ENCODE measurements at places on chromosomes 5 and 9.

DNA sequence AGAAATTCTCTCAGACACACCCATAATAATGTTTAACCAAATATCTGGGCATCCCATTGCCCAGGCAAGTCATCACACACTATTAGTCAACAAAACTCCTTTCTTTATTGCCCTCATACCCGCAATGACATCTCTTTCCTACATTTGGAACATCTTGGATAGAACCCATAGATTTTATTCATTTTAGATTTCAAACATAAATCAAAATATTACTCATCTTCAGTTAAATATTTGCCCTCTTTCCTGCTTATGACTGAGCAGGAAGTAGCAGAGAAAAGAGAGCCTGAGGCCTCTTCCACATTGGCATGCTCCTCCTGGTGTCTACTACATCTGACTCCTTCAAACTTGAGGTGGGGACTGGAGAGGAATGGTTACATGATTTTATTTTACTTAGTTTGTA is 592.0 kb downstream of the CHSY3 start:
- DNase-seq, result no peak

- DNase-seq, result no peak
Measured at GRCh38 chr5:103648086-103648485, 85.5 kb upstream of the NUDT12 start.

DNA sequence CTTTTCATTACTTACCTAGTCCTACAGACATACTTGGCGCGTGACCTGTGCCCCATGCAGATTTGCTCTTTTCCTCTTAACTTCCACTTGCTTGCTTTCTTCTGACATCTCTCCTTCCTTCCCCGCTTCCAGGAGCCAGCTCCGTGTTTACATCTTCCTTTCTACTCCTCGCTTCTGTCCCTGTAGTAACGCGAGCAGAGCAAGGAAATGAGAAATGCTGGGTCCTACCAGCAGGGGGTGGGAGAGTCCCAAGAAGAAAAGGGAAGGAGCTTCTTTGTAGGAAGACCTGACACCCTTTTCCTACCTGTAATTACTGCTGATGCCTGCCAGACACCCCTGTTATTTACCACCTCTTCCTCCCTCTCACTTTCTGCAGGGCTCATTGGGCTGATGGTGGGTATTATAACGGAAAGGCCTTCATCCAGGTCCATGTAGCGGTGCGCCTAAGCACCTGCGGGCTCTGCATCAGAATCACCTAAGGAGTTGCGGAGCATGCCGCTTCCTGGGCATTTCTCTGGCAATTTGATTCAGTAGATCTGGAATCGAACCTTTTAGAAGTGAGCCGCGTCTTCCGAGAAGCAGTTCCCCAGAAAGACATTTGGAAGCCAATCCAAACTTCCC is 1260.8 kb upstream of the WWC1 start:
- no peak for DNase-seq

DNA sequence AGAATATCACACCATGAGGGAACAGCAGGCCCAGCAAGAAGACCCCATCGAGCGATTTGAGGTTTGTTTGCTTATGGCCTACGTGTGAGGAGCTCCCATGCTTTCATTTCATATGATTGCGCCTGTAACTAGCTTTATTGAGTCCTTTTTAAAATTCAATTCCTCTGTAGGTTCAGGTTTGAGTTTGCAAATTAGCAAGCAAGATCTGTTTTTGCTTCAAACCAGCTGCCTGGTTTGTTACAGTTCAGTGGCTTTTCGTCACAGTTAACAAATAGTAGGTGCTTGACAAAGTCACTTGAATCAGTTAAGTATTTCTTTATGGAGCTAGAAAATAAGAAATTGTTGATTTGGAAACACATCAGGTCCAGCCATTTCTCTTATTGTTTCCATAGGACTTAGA is 56.3 kb downstream of the GPR21 start:
- DNase-seq, result no peak

DNA sequence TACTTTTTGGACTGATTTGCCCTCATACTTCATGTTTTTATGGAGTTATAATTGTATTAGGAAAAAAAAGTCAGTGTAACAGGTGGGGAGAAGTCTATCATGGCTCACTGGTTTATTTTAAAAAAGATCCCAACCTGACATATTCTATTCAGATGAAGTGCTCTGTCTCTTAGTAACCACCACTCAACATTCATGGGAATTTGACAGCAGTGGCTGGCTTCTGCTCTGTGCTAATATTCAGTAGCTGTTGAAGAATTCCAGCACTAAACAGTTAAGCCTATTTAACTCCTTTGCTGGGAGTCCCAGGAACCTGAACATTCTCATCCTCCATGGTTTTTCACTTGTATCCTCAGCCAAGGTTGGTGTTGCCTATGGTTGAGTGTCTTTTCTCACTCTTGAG is 23.1 kb downstream of the CMYA5 start:
- no peak for DNase-seq

GRCh38 chr5:91212714-91213092 is 170.4 kb downstream of the ARRDC3 start:
- DNase-seq, result no peak

DNA sequence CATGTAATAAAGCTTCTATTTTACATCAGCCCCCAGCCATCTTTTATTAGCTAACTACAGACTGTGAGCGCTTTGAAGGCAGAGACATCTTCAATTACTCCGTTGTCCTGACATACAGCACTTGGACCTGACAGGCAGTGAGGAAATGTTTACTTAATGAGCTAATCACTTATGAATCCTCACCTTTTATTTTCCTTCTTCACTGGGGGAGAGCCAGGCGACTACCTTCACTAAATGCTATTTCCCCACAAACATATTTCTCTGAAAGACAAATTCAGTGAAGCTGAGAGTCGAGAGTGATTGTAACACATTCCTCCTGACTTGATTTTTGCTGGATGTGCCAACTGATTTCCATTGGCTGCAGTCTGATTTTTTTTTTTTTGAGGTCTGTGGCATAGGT is 192.1 kb upstream of the CLINT1 start:
- DNase-seq, result no peak

DNA sequence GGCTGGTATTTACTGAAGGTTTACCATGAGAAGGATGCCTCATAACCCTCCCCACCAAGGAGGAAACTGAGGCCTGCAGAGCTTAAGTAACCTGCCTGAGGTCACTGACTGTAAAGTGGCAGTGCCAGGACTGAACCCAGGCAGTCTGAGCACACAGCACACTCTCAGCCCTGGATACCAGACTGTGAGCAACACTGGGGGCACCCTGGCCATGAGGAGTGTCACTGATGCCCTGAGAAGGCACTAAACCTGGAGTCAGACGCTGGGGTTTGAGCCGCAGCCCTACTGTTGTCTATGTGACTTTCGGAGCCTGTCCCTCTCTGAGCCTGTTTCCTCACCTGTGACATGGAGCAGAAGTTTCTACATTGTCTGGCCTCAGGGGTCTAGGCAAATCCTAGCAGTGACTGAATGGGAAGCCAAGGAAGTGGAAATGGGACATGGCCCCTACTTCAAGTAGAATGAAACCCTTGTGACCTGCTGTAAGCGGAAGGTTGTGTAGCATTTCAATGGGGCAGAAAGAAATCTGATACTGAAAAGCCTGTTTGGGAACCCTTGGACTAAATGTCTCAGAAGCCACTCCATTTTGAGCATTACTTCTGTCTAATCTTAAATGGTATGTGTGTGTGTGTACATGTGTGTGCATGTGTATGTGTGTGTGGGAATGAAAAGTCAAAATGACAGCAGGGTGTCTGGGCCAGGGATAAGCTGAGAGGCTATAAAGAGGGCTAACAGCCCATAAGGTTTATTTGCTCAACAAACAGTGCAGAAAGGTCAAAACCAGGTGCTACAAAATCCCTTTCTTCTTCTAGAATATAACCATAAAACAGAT is 36.0 kb downstream of the B4GALT1 start:
- no peak for DNase-seq

- no peak for DNase-seq
Measured at GRCh38 chr9:34375901-34376595, 650 bp downstream of the MYORG start.

GRCh38 chr9:23741351-23741750 is 84.7 kb downstream of the ELAVL2 start:
- DNase-seq, result no peak

- DNase-seq, result no peak
Measured at GRCh38 chr5:52452098-52452497, 335.6 kb upstream of the ITGA1 start.

DNA sequence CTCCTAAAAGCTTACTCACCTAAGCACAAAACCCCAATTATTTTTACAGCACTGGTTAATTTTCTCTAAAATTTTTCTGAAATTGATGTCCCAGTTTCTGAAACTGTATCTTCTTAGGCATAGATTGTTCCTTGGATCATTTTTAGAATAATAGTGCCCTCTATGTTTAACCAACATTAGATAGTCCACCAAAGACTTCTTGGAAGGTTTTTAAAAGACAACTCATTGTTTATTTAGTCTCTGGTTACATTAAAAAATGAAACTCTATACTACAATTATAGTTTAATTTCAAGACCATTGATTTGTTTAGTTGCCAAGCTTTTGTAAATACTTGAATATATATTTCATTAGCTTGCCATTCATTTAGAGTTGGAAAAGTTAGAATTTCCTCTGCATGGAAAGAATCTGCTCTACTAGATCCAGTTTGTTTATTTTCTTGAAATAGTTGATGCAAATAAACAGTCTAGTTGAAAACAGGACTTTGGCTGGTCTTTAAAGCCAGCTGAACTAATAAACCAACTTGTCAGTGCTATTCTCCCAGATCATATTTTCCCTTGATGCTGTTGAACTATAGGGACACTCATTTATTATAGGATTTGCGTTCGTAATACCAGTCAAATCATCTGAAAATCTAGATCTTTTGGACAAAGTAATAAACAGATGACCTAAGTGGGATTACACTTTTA is 990.5 kb downstream of the TLE1 start:
- DNase-seq, result no peak

GRCh38 chr5:38556599-38557307 is at the start of gene LIFR:
LIFR (minus strand) TSS chr5:38556646; CDS start chr5:38530647, 25,999 bp downstream.
- peak; percentile 57 for DNase-seq

DNA sequence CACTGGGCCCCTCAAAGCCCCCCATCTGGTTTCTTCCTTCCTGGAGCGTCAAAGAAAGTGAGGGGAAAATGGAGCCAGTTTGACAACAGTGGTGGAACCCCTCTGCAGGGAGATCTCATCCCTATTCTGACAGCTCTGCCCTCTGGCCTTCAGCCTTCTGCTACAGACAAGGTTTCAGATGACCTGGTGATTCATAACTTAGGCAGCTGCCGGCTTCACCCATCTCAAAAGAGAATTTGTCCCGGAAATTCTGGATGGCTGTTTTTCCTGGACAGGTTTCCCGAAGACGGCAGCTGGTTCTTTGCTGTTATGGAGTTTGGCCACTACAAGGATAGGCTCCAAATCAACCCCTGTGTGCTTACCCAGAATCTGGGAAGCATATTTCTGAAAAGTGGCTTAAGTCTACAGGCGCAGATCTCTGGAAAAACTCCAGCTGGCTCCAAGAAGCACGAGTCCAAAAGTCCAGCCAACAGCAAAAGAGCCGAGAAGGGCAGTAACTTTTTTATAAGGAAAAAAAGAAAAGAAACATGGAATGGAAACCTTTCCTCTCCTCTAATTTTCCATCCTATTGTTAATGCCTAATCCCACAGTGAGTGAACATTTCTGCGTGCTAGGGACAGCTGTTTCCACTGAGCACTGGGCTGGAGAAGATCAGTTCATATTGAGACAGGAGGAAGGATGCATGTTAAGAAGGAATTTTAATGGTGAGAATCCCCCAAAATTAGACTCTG is 54.5 kb downstream of the ZNF366 start:
- DNase-seq, result no peak

All from NCI-H1417 treated with DMSO at 0.1 percent for 48 hours (cell line).